ENCODE measurements at places on chromosomes 6 and 20. TPM values are rescaled to one million over a fixed set of nuclear protein-coding genes. Genes with fewer than 3 reads are reported as not detected.

- no peak for DNase-seq
These were observed 66.8 kb downstream of the PRDM1 start for GRCh38 chr6:106152952-106153351.

GRCh38 chr20:50036703-50037102 lies 53.9 kb downstream of the SNAI1 start:
- DNase-seq = no peak

GRCh38 chr6:154653853-154654252 lies 79.4 kb upstream of the SCAF8 start:
- no peak for DNase-seq

- no peak for DNase-seq
These were observed 109.6 kb downstream of the CARMIL1 start for GRCh38 chr6:25388776-25389175.

GRCh38 chr6:139135578-139136545 lies 982 bp downstream of the HECA start:
- peak; percentile 79 for DNase-seq

DNA sequence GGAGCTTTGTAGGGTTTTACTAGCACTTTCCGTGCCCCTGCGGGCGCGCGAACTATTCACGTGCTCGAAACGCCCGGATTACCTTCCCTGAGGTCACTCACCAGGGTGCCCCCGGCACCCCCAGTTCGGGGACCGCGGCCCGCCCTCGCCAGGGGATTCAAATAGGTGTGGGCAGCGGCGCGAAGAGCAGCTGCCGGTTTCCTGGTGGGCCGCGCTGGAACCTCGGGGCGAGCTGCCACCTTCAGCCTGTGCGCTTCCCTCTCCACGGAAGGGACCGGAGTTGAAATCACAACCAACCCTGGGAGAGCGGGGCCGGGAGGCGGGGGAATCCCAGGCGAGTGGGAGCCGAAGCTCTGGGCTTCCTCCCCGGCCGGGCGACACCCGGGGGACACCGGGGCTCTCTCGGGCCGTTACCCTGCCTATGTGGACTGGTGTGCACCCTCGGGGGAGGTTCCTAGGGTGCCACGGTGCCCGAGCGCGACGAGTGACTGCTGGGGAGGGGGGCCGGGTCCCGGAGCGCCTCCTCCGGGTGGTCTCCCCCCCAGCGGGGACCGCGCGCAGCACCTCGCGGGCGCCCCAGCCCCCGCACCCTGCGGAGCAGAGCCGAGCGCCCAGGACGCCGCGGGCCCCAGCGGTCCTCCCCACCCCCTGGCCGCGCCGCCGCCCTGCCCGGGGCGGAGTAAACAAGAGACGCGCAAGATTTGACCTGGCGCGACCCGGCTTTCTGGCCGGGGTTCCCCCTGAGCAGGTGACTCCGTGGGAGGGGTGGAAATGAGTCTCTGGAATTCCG lies 2.1 kb upstream of the HIVEP2 start:
- DNase-seq = peak; percentile 91

DNA sequence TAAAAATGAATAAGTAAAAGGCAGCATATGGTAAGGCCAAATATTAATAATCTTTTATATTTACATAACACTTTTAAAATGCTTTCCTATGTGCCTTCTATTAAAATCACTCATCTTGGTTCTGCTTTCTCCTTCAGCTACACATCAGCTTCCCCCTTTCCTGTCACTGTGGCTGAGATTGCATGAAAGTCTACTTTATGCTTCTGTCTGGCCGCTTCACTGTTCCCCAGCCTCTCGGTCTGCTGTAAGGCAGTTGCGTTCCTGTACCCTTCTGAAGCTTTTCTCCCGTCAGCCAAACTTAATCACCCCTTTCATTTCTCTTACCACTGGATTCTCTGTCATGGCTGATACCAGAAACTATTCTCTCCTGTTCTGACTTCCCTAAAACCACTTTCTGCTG lies 34.6 kb downstream of the SOX4 start:
- no peak for DNase-seq

DNA sequence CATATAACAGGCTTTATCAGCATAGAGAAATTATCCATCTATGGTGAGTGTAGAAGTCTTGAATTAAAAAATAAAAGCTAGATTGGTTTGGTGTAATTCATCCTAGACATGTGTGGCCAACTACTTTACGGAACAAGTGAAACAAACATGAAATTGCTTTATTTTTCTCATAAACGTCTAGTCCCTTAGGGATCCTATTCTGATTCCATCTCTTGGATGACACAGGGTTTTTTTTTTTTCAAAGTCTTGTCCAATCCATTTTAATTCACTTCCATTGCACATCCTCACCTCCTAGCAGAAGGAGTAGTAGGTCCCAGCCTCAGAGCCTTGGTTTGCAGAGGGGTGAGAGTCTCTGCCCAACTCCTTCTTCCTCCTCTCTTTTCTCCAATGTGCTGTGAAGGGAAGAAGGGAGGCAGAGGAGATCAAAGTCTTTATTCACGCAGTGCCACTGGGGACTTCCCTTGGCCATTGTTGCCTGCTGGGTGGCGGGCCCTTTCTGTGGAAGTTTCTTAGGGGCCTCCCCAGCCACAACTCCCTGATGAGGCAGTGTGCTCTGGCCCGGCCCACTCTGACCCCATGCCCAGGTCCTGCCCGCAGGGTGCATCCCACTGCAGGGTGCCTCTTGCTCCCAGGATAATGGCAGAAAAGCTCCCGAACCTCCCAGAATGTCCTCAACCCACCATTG lies 104.4 kb upstream of the SNX9 start:
- DNase-seq = no peak

DNA sequence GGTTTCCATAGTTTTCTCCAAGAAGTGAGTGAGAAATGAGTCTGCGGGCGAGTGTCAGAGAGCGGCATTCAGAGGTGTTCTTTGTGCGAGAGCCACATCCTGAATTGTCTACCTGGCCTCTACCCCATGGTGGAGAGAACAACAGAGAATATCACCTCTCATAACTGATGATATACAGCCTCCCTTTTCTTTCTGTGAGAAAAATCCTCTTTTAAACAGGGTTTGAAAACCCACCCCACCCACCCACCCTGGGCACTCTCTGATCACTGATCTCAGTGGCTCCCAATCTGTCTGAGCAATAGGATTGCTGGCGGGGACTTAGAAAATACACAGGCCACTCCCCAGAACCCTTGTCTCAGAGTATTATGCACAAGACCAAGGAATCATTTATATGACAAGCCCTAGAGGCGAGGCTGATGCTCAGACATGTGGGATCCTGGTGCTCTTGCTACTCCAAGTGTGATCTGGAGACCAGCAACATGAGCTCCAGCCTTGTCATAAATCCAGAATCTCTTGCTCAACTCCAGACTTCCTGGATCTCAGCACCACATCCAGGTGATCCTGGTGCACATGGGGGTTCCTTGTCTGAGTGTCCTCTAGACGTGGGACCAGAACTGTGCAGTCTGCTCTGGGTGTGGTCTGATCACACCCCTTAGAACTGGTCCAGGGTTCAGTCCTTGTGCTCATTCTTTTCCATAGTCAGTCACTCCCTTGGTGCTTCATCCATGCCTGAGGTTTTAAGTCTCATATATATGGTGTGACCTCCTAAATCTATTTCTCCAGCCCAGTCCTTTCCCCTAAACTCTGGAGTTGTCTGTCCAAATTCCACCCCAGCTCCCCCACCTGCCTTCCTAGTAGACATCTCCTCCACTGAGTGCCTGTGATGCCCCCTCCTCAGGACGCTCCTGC lies 5.3 kb downstream of the HLA-B start:
- no peak for DNase-seq

DNA sequence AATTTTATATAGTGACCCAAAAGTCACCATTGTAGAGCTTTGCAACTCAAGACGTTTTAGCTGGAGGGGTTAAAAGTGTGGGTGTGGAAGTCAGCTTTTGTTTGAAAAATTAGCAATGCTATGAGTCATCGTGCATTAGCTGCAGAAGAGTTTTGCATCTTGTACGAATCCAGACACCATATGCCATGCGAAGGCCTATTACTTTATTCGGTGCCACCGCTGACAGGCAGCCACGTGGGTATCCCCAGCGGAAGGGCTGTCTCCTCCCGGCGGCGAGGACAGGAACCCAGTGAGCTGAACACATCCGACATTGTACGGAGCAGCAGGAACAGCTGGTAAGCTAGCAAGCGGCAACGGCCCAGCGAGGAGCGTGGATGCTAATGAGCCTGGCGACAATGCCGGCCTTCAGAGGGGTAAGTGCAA lies 84.4 kb downstream of the INSM1 start:
- DNase-seq = peak; percentile 83

DNA sequence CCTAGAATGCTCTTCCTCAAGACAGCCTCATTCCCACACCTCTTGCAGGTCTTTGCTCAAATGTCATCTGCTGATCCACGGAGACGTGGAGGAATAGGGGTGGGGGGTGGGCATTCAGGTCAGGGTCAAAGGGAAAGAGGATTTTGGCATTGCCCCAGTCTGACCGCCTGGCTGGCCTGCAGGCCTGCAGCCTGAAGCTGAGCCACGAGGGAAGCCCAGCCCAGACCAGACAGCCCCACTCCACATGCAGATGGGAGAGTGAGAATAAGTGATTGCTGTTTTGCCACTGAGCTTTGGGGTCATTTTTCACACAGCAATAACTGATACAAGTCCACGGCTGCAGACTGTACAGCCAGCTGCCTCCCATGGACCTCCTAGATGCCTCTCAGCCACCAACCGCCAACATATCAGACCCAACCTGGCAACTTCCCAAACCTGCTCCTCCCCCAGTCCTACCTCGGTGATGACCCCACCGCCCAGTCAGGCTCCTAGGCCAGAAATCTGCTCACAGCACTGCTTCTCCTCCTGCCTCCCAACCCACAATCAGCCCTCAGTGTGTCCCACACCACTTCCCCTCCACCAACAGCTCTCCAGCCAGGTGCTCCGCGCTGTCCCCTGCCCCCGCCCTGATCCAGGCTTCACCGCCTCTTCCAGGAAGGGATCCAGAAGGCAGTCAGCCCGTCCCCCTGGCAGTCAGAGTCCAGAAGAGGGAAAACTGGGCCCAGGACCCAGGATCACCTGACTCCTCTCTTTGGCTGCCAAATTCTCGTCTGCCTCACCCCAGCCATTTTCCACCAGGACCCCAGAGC lies 14.0 kb downstream of the KIAA1755 start:
- DNase-seq = no peak

GRCh38 chr6:132797951-132798868 lies at the start of gene SLC18B1:
Gene SLC18B1, minus strand, starts transcription at chr6:132798637. Its CDS starts 181 bp downstream, at chr6:132798456.
- peak; percentile 72 for DNase-seq

DNA sequence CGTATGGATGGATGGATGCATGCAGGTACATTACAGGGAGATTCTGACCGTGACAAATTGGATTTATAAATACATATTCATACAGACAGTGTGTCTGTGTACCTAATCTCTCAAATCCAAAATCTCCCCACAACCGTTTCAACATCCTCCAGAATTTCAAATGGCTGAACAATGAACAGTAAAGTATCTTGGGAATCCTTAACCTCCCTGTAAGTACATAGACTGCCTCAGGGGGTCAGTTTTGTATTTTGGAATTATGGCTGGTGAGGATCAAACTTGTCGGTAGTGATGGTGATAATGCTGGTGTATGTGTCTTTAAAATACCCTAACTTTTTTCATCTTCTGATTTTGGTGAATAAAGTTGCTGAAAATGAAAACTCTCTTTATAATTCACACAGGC lies 246.2 kb downstream of the FOXC1 start:
- DNase-seq = no peak

DNA sequence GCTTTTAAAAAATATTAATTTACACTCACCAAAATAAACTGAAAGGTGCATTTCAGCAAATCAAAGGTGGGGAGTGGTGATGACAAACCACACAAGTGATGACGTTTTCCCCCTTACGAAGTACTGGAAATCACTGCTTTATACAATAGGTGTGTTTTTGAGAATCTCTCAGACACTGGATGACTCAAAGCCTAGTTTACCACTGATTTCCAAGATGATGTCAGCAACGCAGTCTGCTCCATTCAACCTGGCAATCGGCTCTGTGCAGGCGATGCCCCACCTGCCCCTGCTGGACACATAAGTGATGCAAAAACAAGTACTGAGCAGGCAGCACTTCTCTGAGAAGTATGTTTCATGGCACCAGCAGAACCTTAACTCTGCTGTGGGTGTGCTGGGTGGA lies 114.4 kb downstream of the SOD2 start:
- no peak for DNase-seq

GRCh38 chr6:75430631-75431325 lies 62.8 kb downstream of the FILIP1 start:
- peak; percentile 21 for DNase-seq

DNA sequence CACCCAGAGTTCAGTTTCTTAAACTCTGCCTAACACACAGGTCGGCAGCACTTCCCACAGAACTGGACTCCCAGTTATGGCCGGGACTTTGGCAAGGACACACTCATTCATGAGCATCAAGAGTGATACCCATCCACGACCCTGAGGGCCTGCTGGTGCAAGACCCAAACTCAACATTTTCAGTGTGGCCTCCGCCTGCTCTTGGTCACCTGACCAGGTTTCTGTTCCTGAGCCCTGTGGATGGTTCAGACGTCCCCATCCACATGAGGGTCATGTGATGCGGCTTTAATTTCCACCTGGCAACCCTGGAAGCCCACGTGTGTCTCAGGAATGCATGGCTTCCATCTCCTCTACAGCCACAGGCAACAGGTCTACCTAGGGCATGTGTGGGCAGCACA lies 245.3 kb downstream of the DLL1 start:
- no peak for DNase-seq

- no peak for DNase-seq
These were observed 134.8 kb upstream of the FOXA2 start for GRCh38 chr20:22719167-22719591.

DNA sequence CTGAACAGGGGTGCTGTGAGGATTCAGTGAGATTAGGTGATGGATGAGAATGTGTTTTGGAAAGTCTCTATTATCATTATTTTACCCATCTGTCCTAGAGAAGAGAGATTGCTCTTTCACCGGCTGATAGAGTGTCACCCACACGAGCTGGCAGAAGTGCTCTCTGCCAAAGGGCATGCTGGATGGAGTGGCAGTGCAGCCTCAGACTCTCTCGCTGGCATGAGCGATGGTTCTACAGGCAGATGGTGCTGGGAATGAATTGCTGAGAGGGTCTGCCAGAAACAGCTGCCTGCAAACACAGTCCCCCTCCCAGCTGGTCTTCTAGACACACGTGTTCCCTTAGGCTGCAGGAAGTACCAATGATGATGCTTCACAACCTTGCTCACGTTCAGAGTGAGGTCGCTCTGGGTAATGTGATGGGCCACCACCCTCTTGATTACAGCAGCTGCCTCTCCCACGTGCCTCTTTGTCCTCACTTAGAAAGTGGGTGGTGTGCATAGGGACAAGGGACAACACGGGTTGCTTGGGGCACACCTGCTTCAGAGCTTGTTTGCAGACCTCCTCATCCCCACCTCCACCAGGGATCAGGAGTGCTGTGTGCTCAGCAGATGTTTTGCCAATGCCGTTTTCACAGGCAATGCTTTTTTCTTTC lies 84.7 kb downstream of the FOXA2 start:
- DNase-seq = no peak

SPDEF gene
- 0.44 TPM for total RNA-seq

ZNF292 gene
- total RNA-seq = 14.3 TPM

BCAS1 gene
- not detected for total RNA-seq

HNF4A gene
- total RNA-seq = not detected

SAMD5 gene
- total RNA-seq = 0.52 TPM

LST1 gene
- total RNA-seq = 29.6 TPM

PGBD1 gene
- total RNA-seq = 2.9 TPM

THEMIS gene
- total RNA-seq = 0.77 TPM

ECT2L gene
- 1.5 TPM for total RNA-seq

ETV7 gene
- total RNA-seq = not detected

TGM3 gene
- not detected for total RNA-seq

CASS4 gene
- total RNA-seq = 0.31 TPM

All from heart left ventricle (tissue), 16 donors.